ENCODE measurements at places on chromosomes 3 and 15.

DNA sequence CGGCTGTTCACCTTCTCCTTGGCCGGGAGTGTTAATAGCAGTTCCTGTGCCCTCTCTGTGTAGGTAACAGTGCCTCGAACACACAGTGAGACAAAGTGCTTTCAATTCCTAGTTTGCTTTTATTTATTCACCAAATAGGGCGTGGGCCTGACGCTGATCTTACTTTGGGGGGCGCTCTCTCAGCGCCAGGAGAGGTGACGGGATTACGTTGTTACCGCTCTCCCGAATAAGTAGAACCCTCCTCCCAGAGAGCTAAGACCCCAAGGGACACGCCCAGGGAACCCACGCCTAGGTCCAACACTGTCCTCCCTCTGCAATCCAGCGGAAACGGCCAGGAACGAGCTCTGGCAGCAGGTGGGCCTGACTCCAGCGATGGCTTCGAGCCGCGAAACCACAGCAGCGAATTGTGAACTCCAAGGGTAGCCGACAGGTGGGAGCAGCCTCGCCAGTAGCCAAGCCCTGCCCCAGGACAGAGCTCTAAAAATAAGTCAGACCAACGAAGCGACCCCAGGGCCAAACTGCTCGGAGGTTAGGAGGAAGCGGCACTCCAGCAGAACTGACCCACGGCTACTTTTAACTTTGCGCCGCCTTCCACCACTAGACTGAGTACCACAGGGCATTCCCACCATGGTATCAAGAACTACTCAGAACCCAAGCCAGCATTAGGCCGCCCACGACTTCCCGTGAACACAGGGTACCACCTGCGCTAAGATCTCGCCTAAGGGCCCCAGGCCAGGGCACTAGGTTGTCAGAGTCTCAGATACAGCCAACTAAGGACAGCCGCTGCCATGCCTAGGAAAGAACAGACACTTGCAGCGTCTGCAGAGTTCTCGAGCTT lies 1.6 kb upstream of the SIN3A start:
- peak; percentile 65 for DNase-seq

DNA sequence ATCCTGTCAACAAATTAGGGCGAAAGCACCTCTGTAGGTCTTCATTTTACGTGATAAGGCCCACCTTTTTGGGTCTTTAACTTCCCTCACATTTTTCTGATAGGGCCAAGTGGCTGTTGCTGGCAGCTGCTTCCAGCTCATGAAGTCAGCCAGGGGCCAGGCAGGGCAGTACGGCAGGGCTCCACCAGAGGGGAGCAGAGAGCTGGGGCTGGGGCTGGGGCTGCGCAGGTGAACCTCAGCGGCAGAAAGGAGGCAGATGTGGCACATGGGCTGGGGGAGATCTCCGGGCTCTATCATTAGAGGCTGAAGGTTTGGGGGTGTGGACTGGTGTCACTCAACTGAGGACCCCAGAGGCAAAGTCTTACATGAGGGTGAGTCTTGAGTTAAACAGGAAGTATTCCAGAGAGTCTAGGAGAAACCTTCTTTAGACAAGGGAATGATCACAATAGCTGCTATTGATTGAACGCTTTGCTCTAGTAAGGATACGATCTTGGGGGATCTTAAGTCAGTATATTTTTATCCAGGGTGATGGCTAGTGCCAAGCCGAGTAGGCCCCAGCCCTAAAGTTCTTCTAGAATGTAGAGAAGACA lies 62.8 kb upstream of the MEX3B start:
- DNase-seq: peak; percentile 79

- DNase-seq: no peak
Observed at GRCh38 chr3:73719413-73719851, 94.7 kb upstream of the PDZRN3 start.

DNA sequence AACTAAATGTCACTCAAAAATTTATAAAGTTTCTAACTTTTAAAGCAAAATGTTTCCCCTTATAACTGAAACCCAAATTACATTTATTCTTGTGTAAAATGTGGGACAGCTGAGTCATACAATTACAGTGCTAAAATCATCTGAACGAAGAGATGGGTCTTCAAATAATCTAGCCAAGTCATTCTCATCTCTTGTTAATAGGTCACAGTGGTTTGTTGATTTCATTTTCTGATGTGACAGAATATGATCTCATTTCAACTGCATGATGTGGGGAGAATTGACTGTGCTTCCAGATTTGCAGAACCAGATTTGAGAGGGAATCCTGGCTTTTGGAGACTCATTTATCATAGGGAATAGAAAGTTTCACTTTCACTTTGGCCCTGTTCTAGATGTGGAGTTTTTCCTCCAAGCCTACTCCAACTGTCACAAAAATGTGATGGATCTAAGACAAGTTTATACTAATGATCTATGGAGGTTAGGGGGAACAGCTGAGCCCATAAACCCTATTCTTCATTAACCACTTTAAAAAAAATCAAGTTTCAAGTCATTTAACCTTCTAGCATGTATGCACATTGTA lies 685.0 kb downstream of the PDCD6IP start:
- DNase-seq: peak; percentile 5

DNA sequence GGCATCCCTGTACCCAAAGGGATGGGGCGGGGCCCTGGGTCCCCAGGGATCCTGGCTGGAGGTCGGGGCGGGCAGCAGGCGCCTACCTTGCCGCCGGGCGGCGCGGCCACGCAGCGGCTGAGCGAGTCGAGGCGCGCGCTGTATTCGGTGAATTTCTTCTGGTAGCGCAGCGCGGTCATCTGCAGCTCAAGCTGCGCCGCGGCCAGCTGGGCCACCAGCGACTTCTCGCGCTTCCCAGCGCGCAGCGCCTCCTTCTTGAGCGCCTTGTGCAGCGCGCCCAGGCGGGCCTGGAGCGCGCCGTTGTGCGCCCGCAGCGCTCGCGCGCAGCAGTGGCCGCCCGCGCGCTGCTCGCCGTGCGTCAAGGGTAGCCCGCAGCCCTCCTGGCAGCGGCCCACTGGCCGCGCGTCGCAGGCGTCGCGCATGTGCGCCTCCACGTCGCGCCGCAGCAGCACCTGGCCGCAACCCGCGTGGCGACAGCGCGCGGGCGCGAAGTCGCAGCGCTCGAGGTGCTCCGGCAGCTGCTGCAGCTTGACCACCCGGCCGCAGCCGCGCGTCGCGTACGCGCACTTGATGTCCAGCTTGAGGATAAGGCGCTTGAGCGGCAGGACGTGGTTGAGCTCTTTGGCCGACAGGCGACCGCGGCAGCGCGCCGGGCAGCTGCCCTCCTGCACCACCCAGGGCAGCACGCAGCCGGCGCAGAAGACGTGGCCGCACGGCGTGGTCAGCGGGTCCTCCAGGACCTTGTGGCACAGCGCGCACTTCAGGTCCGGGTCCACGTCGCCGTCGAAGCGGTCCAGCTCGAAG lies 522 bp downstream of the PDZRN3 start:
- DNase-seq: peak; percentile 89

GRCh38 chr3:193317682-193318300 lies 60.8 kb downstream of the ATP13A5 start:
- no peak for DNase-seq

- DNase-seq: peak; percentile 49
Observed at GRCh38 chr3:43638594-43639447, 17.0 kb upstream of the ANO10 start.

DNA sequence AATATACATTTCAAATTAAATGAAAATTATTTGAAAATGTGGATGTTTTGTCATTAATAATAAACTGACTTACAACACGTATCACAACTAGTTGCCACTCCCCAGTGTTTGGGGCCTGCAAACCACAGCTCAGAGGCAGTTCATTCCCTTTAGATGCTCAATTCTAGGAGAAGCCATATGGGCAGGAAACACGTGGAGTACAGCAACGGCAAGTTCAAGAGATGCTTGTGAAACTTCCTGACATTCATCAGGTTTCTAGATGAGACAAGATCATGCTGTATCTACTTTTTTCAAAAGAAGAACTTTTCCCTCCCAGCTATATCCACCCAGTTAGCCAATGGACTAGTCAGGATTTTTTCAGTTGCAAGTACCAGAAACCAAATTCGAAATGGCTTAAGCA lies 17.6 kb upstream of the PLA2G4D start:
- no peak for DNase-seq

GRCh38 chr3:38645601-38646000 lies 3.9 kb downstream of the SCN5A start:
- no peak for DNase-seq

- DNase-seq: peak; percentile 78
Observed at GRCh38 chr15:35289024-35289617, 204.0 kb upstream of the NANOGP8 start.

DNA sequence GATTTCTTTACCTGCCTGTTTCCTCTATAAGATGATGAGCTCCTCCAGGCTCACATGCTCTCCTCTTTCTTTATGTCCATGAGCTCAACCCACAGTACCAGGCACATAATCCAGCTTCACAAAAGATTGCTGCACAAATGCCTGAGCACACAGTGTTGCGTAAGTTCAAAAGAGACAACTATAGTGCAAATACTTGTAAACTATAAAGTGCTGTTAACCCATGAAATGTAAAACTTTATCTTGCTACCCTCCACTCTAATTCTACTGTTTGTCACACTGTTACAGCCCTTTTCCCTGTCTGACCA lies 101.0 kb upstream of the LPP start:
- no peak for DNase-seq

- DNase-seq: peak; percentile 55
Observed at GRCh38 chr3:55180936-55181535, 253.2 kb upstream of the LRTM1 start.
